ENCODE measurements at places on chromosomes 12 and 14. TPM values are rescaled to one million over a fixed set of nuclear protein-coding genes. Genes with fewer than 3 reads are reported as not detected.

SLC24A4 gene
- total RNA-seq = not detected

TRHDE gene
- total RNA-seq = not detected

EP400 gene
- total RNA-seq = 51.3 TPM

DUSP6 gene
- 60.9 TPM for total RNA-seq

ADAM20 gene
- total RNA-seq = 0.14 TPM

GSG1 gene
- not detected for total RNA-seq

KCNC2 gene
- not detected for total RNA-seq

ANO4 gene
- total RNA-seq = not detected

TMEM263 gene
- 43.0 TPM for total RNA-seq

HNF1A gene
- not detected for total RNA-seq

SLC16A7 gene
- 34.8 TPM for total RNA-seq

EXD2 gene
- 14.5 TPM for total RNA-seq

NGB gene
- total RNA-seq = not detected

NANOG gene
- not detected for total RNA-seq

OR4E2 gene
- total RNA-seq = not detected

GRCh38 chr12:31850268-31850667, 108.9 kb upstream of the RESF1 start:
- DNase-seq = no peak

- no peak for DNase-seq
Observed at GRCh38 chr14:44732144-44732543, 225.1 kb upstream of the FSCB start.

- DNase-seq = peak; percentile 89
Observed at GRCh38 chr14:50344116-50344775, 32.1 kb downstream of the DMAC2L start.

GRCh38 chr12:120736404-120737331, 11.0 kb downstream of the ACADS start:
- DNase-seq = no peak

GRCh38 chr12:94545935-94546771, 86.5 kb upstream of the CEP83 start:
- DNase-seq = peak; percentile 31

GRCh38 chr12:53205747-53206419, 1.2 kb downstream of the ITGB7 start:
- DNase-seq = peak; percentile 89

DNA sequence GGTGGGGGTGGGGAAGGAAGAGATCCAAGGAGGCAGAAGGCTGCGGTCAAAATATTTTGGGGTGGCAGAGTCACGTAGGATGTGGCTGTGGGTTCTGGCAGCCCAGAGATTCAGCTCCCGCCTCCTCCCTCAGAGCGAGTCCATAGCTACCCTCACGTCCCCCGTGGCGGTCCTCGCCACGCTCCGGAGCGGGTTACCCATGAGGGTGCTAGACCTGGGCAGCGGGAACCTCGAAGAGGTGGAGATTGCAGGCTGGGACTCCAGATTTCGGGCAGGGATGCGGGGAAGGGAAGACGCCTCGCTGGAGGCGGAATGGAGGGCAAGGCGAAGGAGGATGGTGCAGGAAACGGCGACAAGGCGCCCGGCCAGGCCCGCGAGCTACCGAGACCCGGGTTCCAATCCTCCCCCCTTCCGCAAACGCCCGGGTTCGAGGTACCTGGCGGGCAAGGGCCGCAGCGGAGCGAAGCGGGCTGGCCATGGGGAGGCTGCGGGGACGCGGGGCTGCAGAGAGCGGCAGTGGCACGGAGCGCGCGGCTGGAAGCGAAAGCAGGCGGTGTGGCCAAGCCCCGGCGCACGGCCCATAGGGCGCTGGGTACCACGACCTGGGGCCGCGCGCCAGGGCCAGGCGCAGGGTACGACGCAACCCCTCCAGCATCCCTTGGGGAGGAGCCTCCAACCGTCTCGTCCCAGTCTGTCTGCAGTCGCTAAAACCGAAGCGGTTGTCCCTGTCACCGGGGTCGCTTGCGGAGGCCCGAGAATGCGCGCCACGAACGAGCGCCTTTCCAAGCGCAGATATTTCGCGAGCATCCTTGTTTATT, 46.2 kb downstream of the BCAT1 start:
- peak; percentile 63 for DNase-seq

GRCh38 chr12:9668161-9669018, 1.1 kb upstream of the CLEC2D start:
- no peak for DNase-seq

- DNase-seq = no peak
Observed at GRCh38 chr14:63982156-63982555, 129.4 kb downstream of the SYNE2 start.

- DNase-seq = no peak
Observed at GRCh38 chr12:51888316-51889215, 663 bp downstream of the ANKRD33 start.

- DNase-seq = peak; percentile 74
Observed at GRCh38 chr12:108635201-108635996, 1.7 kb upstream of the SELPLG start.

- no peak for DNase-seq
Observed at GRCh38 chr12:57629897-57630471, 3.0 kb downstream of the B4GALNT1 start.

DNA sequence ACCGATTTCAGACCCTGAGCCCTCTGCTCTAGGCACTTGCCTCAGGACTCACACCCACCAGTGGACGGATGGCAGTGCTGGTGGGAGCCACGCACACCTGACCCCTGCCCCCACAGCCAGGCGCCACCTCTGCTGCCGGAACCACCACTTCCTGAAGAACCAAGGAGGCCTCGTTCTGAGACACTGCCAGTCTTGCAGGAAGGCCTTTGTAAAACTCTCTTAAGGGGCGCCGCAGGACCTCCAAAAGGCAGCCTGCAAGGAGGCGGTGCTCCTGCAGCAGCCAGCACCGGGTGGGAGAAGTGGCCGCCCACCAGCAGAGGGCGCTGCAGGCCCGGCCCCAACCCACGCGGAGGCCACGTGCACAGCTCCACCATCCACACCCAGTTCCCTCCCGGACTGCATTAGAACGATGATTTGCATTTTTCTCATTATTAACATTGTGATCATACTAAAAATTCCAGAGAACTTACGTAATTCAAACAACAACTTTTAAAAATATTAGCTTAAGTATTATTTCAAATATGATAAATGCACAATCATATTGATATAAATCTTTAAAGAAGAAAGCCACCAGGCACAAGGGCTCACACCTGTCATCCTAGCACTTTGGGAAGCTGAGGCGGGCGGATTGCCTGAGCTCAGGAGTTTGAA, 12.8 kb downstream of the STX2 start:
- DNase-seq = peak; percentile 88

DNA sequence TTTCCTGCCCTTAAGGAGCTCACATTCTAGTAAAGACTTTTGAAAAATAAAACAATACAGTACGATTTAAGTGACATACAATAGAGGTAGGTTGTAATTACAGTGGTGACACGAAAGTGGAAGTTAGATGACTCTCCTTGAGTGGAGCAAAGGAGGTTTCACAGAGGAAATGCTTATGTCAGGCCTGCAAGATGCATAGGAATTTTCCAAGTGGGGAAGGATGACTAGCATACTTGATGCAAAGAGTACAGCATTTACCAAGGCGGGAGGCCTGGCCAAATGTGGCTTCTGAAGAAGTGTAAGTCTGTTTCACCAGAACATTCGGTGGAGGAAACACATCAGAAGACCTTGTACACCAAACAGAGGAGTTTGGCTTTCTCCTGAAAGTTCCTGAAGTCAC, 55.2 kb downstream of the ERO1A start:
- DNase-seq = peak; percentile 47

- no peak for DNase-seq
Observed at GRCh38 chr12:86931714-86932113, 675.5 kb upstream of the MGAT4C start.

- DNase-seq = no peak
Observed at GRCh38 chr14:35934499-35934898, 108.4 kb downstream of the BRMS1L start.

- DNase-seq = no peak
Observed at GRCh38 chr12:2679816-2680675, 114.7 kb upstream of the FKBP4 start.

GRCh38 chr12:122996621-122997342, 16.3 kb downstream of the ARL6IP4 start:
- no peak for DNase-seq

GRCh38 chr12:1022032-1022970, 31.3 kb downstream of the ERC1 start:
- DNase-seq = no peak

- no peak for DNase-seq
Observed at GRCh38 chr14:103453791-103454190, 68.6 kb downstream of the MARK3 start.

GRCh38 chr12:10283027-10283426, 24.6 kb upstream of the KLRD1 start:
- DNase-seq = no peak

DNA sequence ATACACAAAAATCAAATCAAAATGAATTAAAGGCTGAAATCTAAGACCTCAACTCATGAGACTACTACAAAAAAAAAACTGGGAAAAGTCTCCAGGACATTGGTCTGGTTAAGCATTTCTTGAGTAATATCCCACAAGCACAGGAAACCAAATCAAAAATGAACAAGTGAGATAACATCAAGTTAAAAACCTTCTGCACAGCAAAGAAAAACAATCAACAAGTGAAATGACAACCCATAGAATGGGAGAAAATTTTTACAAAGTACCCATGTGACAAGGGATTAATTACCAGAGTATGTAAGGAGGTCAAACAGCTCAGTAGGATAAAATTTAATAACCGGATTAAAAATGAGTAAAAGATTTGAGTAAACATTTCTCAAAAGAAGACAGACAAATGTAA, 338.7 kb downstream of the SLC16A7 start:
- no peak for DNase-seq

DNA sequence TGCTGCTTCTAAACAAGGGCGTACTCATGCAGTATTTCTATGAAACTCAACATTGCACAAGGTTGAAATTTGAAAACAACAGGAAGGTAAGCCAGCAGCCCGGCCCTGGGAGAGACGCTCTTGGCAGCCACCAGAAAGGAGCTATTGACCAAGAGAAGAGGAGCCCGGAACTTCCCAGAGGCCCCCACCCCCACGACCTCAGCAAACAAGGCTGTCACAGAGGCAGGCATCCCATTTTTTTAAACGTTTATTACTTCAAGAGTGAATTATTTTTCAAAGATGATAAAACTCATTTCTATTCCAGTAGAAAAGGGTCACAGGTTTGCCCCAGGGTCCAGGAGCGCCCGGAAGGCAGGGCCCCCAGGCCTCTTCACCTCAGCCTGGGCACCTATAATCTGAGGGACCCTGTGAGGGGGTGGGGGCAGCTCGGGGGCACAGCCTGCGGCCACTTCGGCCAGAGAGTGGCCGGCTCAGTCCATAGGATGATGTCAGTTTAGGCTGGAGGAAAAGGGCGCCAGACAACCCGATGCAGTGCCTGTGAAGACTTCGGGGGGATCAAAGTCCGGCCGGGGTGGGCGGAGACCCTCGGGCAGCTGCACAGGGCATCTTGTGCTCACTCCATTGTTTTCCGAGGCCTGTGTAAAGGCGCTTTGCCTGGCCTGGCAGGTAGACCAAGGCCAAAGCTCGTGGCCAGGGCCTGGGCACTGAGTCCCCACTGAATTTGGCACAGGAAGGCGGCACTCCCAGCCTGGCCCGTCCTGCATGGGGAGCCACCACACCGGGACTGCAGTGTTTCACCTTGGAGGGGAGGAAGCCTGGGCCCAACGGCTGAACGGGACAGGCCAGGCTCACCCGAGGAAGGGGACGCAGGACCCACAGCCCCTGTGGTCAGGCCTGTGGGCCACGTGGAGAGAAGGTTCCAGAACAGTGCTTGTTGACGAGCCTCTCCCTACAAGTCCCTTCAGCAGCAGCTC, 86.0 kb downstream of the SCARB1 start:
- DNase-seq = no peak

DNA sequence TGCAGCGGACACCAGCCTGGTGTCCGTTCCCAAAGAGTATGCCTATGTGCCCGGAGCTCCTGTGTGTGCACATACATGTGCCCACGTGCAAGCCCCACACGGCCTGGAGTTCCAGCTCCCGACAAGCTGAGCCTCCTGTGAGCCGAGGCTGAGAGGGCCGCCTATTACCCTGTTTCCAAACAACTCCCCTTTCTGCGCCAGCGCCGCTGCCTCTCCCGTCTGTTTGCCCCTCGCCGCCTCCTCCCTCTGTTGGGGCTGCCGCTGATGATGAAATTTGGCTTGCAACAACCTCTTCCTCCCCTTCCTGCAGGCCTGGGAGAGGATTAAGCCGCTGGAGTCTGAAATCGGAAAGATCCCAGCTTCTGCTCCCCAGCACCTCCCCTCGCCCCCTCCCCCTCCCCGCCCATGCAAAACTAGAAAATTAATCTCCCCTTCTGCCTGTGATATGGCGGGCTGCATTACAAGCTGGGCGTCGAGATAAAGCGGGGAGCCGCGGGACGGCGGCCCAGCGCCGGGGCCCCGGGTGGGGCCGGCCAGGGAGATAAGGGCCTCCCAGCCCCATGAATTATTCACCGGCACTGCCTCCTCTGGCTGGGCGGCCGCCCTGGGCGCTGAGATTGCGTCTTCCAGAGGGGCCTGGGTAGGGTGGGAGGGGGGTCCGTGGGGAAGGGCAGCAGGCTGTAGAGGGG, 6.8 kb upstream of the ASIC1 start:
- DNase-seq = peak; percentile 21

DNA sequence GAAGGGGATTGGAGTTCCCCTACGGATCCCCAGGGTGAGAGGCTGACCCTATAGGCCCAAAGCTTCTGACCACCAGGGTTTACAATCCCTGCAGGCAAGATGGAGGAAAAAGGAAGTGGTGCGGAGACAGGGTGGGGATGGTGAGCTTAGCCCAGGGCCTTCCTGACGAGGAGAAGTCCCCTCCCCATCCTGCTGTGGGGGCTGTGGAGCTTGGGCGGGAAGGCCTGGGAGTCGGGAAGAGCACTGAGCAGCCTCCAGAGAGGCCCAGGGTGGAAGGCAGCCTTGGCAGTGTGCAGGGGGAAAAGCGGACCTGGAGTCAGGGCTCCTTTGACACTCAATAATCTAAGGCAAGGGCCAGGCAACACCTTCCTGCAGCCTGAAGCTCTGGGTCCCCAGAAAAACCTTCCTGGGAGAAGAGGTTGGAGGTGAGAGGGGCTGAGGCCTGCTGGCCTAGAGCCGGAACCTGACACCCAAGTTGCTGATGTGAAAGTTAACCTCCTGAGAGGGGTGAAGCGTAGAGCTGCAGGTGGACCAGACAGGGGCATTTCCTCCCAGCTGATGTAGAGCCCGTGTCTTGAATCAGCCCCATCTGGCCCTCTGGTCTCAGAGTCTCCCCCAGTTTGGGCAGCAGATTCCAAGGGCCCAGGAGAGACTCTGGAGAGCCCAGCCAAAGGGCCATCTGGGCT, 6.0 kb downstream of the HDAC7 start:
- DNase-seq = peak; percentile 54

- no peak for DNase-seq
Observed at GRCh38 chr14:81324011-81324410, 76.1 kb downstream of the STON2 start.
